Heart right ventricle (tissue), 16 donors: ENCODE measurements at places on chromosomes 4 and X. TPM values are rescaled to one million over a fixed set of nuclear protein-coding genes. Genes with fewer than 3 reads are reported as not detected.

DNA sequence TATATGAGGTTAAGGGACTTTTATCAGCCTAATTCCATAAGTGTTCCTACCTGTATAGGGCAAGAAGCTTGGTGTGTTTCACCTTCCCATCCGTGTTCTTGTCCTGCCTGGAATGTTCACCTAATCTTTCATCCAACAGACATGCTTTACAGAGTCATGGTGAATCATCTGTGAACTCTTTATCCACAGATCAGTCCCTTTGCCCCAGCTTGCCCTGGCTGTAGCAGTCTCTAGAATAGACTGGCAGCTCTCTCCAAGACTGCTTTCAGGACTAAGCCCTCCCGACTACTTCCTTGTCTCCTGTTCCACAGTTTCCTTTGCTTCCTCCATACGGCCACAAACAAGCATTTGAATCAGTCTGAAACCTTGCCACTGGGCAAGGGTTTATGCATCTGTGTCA lies 177.9 kb upstream of the IL15 start:
- no peak for DNase-seq

GRCh38 chr4:56656346-56656643 lies 24.8 kb downstream of the HOPX start:
- DNase-seq: peak; percentile 8

- no peak for DNase-seq
Measured at GRCh38 chr4:27946799-27947198, 1086.2 kb downstream of the STIM2 start.

- DNase-seq: no peak
Measured at GRCh38 chr4:130338851-130339250, 1242.9 kb downstream of the C4orf33 start.

DNA sequence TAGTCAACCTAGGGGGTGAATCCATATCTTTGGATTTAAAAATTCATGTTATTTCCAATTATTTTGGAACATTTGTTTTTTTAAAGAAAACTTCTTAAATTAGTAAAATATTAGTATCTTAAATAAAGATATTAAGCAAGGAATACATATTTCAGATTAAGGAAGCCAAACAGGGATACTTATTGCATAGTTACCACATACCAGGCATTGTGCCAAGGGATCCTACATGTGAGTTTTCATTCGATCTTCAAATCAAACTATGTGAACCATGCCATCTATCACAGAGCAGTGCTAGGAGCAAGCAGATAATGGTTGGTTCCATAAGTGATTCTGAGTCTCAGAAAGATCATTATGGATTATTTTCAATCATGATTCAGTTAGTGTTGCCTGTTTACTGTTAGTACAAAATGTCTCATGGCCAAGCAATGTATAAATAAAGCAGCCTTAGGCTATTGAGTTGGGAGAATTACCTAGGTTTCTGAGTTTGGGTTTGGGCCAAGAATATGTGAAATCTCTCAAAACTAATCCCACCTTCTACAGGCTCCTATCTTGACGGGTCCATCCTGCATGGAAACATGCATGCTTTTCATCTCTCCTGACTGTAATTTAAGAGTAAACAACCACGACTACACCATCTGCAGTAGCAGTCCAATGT lies 176.7 kb downstream of the NPFFR2 start:
- no peak for DNase-seq

- DNase-seq: peak; percentile 91
Measured at GRCh38 chr4:173522160-173522950, 7.7 kb downstream of the HAND2 start.

DNA sequence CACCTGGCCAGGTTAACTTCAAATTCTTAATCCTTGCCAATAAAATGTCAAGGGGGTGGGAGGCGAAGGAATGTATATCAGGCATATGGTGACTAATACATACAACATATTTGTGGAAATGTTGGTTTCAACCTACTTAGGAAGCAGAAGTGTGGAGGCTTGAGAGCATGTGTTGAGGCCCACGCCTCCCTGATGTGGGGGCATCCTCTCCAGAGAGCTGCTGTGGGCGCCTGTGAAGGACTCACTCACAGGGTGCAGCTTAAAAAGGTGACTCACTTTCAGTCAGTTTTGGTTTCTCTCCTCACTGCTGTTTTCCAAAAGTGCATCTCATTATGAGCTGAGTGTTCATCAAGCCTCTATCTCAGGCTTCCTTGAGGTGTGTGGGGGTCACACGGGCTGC lies 27.5 kb downstream of the LNX1 start:
- no peak for DNase-seq

The SPARCL1 gene
- 154 TPM for total RNA-seq

The SSX3 gene
- total RNA-seq: not detected

The PRRG3 gene
- 2.6 TPM for total RNA-seq
